ENCODE measurements at places on chromosomes 16 and 17.

DNA sequence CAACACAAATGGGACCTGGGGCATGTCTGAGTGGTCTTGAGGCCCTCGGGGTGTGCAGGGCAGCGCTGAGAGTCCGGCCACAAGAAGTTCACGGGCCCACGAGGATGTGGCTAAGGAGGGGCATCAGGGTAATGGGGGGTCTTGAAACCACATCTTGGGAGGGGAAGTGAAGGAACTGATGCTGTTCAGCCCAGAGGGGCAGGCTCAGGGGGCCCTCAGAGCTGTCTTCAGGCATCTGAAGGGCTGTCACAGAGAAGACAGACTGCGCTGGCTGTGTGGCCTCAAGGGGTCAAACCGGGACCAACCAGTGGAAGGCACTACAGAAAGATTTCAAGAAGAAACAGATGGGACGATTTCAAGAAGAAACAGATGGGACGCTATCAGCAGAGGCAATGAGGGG is 45.1 kb downstream of the ZNF423 start:
- no peak for DNase-seq

DNA sequence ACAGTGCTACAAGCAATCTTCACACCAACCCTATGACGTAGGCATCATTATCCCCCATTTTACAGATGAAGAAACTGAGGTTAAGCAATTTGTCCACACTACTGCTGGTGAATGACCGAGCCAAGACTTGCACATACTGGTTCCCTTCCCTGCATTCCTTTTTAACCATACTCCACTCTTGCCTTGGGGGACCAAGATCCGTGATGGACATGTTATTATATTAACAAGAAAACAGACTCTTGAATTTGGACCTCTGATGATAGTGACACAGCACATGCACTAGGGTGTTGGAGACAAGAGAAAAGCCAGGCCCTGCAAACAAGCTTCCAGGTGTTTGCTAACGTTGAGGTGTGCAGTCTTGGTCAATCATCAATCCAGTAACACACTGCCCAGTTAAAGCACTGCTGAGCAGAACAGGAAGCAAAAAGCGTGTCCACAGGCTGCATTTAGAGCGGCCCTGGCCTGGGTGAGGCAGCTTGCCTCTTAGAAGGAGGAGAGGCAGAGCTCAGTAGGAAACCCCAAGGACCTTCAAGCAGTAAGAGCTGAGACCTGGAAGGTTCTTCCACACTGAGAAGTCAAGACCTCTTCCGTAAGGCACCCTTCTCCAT is 36.7 kb downstream of the HNF1B start:
- DNase-seq, result no peak

DNA sequence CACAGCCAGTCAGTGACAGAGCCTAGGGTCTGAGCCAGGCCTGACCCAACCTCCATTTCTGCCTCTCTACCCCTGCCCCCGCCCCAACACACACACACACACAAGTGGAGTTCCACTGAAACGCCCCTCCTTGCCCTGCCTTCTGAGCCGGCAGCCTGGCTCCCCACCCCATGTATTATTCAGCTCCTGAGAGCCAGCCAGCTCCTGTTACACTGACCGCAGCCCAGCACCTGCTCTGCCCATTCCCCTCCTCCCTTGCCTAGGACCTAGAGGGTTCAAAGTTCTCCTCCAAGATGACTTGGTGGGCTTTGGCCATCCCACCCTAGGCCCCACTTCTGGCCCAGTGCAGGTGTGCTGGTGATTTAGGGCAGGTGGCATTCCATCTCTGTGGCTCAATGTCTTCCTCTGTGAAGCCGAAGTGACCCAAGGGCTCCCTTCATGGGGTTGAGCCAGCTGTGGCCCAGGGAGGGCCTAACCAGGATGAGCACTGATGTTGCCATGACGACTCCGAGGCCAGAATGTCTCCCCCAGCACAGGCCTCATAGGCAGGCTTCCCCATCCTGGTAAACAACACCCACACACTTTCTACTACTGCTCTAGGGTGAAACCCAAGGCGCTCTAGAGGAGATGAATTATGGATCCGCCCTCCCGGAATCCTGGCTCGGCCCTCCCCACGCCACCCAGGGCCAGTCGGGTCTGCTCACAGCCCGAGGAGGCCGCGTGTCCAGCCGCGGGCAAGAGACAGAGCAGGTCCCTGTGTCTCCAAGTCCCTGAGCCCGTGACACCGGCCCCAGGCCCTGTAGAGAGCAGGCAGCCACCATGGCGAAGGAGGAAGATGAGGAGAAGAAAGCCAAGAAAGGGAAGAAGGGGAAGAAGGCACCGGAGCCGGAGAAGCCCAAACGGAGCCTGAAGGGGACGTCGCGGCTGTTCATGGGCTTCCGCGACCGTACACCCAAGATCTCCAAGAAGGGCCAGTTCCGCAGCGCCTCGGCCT is 9.7 kb downstream of the MYO15A start:
- no peak for DNase-seq

- peak; percentile 81 for DNase-seq
Observed at GRCh38 chr16:67847064-67847861, at the start of gene CENPT. Gene CENPT, minus strand, starts transcription at chr16:67847693. Its CDS starts 13,834 bp downstream, at chr16:67833859.

DNA sequence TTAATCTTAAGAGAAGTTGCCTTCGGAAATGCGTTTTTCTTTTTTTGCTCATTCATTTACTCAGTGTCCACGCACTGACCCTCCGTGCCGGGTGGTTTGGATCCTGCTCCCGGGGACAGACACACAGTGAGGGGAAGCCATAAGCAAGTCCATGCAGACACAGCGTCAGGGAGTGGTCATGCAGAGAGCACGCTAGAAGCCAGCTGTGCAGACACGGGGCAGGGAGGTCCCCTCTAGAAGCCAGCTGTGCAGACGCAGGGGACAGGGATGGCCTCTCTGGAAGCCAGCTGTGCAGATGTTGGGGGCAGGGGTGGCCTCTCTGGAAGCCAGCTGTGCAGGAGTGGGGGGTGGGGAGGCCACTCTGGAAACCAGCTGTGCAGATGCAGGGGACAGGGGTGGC is 4.8 kb downstream of the GAA start:
- DNase-seq, result no peak

DNA sequence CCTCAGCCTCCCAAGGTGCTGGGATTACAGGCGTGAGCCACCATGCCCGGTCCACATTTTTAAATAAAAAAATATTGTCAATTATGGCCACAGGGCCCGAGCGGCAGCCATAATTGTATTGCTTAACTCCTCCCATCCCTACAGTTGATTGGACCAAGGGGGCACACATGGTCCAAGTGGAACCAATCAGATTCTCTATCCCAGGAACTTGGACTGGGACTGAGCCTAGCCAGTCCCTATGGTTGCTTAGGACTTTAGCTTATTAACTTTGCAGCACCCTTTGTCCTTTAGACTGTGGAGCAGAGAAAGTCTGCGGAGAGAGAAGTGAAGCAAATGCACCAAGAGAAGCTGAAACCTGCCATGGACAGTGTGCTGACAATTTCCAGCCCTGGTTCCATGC is 5.5 kb upstream of the RDM1 start:
- DNase-seq, result no peak

DNA sequence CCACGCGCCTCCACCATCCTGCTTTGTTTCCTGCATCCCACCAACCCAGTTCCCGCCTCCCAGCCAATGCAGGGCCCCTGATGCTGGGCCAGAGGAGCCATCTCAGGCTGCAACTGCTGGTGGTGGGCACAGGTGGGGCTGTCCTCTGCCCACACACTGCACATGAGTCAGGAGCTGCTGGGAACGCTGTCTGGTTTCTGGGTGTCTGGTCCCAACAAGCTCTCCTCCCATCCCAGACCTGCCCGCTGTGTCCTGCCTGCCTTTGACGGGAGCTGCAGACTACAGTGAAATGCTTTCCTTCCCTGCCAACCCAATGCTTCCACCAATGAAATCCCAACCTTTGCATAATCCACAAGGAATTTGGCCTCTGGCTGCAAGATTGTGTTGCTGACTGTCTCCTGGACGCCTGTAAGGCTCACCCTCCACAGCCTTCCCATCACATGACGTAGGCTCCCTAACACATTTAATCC is 98.9 kb downstream of the N4BP1 start:
- DNase-seq, result no peak

GRCh38 chr16:67563708-67564468 is 1.6 kb downstream of the CTCF start:
- DNase-seq, result no peak

- DNase-seq, result peak; percentile 60
Observed at GRCh38 chr17:56751145-56751738, 82.5 kb downstream of the C17orf67 start.

DNA sequence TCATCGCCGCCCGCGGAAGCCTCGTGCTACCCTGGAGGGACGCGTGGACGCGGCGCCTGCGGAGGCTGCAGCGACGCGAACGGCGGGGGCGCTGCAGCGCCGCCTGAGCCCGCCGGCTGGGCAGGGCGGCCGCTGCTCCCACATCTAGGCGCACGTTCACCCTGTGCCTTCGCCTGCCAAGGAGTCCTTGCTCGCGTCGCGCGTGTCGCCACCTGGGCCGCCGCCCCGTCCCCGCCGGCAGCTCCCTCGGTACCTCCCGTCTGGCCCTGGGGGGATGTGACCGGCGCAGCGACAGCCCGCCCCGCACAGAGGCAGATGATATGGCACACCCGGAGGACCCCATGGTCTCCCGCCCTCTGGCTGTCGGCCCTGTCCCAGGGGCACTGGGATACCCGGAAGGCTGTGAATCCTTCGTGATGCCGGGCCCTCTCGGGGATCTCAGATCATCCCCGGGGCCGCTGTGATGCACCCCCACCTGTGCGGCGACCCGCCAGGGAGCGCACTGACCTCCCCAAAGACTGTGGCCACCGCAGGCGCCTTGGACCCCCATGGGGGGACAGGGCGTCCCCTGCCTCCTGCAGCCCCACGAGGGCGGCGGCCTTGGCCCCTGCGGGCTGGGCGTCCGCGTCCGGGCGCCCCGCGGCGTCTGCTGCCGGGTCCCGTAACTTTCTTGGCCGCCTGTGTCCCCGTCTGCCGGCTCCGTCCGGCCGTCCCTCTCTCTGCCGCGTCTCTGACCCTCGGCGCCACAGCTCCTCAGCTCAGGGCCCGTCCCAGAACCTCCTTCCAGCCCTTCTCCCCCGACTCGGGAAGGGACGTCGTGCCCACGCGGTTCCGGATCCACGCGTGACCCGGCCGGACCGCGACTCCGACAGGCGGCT is 689 bp upstream of the TBC1D24 start:
- peak; percentile 67 for DNase-seq

- DNase-seq, result no peak
Observed at GRCh38 chr16:81310045-81310644, 4.6 kb upstream of the GAN start.

DNA sequence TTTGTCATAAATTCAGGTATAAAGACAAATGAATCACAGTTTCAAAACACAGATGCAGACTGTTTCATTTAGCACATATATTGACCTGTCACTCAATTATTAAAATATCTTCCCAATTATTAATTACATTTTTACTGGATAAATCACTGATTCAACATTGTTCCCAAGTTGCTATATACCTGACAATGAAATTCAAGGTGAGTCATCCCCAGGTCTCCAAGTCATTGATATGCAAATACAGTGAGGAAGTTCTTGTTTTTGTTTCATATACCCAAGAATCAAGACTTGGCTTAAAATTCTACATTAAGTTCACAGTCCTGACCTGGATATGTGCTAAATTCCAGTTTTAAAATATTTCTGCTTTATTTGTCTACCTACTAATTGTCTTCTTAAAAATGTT is 599.3 kb upstream of the PSMD7 start:
- DNase-seq, result no peak

DNA sequence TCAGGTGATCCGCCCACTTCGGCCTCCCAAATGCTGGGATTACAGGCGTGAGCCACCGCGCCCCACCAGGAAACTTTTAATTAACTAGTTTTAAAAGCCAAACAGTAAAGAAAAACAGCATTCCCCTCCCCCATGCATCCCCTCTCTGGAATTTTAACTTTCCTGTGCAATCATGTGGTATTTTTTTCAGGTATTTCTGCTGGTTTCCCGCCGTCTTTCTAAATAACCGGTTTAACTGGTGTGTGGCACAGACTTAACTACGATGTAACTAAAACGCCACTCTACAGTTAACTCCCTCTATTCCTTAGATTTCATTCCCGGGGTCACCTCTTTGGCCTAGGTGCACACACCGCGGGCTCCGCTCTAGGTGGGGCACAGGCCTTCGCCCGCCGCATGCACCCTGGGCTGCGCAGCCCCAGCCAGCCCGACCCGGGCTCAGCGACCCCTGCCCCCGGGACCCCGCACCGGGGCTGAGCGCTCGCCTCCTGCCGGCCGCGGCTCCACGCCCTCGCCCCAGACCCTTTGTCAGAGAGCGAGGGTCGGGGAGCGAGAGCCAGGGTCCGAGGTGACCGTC is 15.1 kb upstream of the UTP6 start:
- no peak for DNase-seq

DNA sequence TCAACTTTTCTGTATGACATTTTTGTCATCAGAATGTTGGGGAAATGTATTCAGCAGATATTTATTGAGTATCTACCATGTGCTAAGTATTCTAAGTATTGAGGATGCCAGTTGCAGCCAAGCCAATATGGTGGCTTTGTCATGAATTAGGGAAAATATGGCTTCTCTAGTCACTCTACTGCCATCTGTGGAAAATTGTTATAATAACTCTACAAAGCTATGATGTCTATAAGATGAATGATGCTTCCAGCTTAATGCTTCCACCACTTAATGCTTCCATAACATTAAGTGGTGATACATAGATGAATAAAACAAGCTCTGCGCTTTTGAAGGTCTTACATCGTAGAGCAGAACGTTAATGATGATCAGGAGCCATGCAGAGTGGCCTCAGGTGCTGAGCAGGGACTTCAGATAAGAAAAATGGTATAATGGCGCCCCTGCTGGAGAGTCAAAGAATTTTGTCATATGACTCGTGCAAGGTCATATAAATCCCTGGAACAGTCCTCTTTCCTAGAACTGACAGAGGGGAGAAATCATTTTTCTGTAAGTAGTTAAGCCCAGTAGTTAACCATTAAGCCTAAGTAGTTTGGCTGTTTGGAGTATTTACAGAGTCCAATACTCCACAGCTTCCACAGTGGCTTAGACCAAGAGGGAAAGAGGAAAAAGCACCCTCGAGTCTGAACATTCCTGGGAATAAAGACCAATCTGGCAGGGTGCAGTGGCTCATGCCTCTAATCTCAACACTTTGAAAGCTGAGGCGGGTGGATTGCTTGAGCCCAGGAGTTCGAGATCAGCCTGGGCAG is 2.7 kb upstream of the TMIGD1 start:
- DNase-seq, result no peak

DNA sequence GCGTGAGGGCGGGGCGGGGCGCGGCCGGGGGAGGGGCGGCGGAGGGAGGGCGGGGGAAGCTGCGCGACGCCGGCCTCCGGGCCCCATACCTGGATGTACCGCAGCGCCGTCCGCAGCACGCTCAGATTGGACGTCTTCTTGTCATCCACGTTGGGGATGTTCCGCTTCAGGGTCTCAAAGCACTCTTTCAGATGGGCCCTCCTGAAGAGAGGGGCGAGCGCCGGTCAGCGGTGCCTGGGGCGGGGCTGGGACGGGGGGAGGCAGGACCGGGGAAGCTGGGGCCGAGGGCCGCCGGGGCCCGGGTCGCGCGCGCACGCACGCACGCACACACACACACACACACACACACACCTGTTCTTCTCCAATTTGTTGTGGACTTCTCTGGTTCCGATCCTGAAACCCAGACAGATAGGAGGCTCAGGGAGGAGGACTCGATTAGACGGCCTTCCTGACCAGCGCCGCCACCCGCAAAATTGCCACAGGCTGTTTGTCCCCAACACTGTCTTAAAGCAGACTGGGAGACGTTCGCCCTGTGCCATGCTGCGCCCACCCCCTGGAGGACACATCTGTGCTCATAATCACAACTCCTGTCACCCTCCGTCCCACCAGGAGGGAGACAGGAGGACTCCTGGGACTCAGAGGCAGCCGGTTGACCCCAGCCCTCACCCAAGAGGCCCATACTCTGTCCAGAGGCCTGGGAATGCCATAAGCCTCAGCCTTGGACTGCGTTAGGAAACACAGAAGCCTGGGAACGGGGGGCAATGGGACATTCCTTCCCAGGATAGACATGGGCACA is 6.7 kb downstream of the MNT start:
- no peak for DNase-seq

- DNase-seq, result no peak
Observed at GRCh38 chr17:3970668-3971067, 6.4 kb upstream of the ATP2A3 start.
